ENCODE measurements at places on chromosomes 6 and 20.

- DNase-seq: no peak
Observed at GRCh38 chr6:117795234-117795633, 111.8 kb upstream of the SLC35F1 start.

DNA sequence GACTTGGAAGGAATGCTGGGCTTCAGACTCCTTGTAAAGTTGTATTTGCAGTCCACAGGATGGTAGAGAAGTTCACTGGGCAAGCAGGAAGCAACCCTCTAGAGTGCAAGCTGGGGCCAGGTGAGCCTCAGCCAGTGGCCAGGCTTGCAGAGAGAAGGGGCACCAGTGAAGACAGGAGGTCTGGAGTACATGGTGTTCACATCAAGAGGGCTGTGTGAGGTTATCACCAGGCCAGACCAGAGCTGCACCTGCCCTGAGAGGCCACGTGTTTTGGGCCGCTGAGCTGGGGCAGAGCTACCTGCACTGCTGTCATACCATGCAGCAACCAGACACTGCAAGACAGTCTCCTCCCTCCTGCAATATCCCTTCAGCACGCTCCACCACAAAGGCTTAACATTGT is 79.0 kb downstream of the SH3BGRL2 start:
- DNase-seq: no peak

DNA sequence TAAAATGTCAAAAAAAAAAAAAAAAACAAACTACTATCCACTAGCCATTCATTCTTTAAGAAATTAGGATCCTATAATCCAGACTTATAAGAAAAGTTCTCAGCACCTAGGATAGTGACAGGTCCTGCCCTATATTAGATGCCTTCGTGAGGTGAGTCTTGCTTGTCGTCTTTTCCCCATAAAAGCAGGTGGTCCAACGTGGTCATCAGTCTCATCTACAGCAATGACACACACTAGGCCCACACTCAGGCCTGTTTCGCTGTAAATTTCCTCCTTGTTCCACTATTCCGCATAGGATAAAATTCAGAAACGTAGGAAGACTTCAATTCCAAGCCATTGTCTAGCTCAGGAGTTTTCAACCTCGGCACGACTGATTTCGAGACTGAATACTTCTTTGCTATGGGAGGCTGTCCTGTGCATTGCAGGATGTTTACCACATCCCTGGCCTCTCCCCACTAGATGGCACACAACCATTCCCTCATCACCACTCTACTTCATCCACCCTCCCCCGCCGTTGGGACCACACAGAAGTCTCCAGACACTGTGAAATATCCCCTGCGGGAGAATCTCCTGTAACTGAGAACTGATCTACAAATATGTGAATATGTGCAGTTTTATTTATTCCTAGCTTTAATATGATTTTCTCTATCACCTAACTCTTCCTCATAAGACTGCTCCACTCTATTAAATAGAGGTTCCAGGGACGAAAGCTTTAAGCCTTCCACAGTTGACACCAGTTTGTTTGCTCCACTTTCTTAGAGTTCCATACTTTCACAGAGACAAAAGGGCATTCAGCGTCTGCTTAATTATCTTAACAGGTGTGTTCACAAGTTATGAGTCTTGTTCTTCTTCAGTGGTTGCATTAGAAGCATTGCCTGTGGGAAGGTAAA is 346.3 kb downstream of the BMP2 start:
- peak; percentile 52 for DNase-seq

- DNase-seq: no peak
Observed at GRCh38 chr6:134657751-134658527, 292.0 kb downstream of the ALDH8A1 start.
